Activated CD4-positive, alpha-beta T cell treated with anti-CD3 and anti-CD28 coated beads, Interleukin-2, amount 10 ng/mL, durations not matched to agents 7 days and 5 days (primary cell): ENCODE measurements at places on chromosomes 6 and 20.

- DNase-seq = no peak
Measured at GRCh38 chr6:161210857-161211256, 63.0 kb downstream of the AGPAT4 start.

DNA sequence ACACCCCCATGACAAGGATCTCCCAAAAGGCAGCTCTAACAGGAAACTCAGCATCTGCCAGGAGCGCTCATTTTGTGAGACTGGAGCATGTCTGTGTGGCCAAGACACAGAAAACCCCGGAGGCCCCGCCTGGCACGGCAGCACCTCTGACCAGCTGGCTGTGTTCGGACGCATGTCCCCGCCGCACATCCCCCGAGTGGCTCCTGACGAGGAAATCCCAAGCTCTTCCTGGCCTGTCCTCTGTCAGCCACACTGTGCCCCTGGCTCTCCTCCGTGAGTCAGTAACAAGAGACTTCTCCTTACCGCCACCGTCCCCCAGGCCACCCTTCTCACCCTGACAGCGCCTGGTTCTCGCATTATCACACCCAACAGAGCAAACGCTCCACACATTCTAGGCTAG is 14.4 kb downstream of the SLC2A4RG start:
- DNase-seq = no peak

DNA sequence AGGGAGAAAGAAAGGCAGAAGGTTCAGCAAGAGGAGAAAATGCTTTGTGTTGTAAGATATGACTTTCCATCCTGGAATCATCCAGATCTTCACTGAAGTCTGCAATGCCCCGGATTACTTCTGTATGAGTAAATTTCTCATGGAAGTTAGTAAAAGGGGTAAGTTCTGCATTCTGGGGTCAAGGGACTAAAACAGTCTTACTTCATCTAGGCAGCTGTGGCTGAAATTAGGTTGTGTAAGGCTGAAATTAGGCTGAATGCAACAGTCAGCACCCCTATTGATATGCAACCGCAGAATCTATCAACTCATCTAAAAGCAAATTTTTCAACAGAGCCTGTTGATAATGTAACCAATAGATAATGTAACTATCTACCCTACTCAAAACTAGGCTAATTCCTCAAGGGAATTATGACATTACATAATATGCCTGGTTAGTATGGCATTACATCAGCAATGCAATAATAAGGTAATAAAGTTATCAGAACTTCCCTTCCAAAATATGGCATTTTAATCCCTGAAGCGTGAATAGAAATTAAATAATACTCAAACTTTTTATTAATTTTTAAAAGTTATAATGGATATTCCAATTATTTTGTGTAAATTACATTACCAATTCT is 671.7 kb upstream of the CITED2 start:
- DNase-seq = no peak

GRCh38 chr6:1607516-1608221 is 2.0 kb upstream of the FOXC1 start:
- no peak for DNase-seq

DNA sequence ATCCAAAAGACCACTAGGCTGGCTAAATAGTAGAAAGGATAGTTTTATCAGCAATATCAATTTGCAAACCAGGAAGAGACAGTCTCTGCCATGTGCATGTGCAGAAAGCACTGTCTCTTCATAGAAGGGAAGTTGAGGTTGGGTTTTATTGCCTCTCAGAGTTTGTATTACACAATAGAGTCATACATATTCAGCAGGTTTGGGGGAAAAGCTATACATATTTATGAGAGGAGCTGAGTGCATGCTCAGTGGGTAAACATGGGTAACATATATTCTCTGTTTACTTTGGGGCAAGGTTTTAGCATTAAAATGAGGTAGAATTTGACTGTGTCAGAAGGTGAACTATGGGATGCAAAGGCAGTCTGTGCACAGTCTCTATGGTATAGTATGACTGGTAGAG is 14.9 kb downstream of the TMEM170B start:
- no peak for DNase-seq
